ENCODE measurements at places on chromosomes 12 and 14.

GRCh38 chr14:73736842-73737241 lies 22.7 kb upstream of the PNMA1 start:
- DNase-seq = no peak

- DNase-seq = no peak
Measured at GRCh38 chr14:54259821-54260220, 137.0 kb upstream of the CDKN3 start.

- no peak for DNase-seq
Measured at GRCh38 chr14:102824832-102825231, 47.6 kb downstream of the TRAF3 start.

DNA sequence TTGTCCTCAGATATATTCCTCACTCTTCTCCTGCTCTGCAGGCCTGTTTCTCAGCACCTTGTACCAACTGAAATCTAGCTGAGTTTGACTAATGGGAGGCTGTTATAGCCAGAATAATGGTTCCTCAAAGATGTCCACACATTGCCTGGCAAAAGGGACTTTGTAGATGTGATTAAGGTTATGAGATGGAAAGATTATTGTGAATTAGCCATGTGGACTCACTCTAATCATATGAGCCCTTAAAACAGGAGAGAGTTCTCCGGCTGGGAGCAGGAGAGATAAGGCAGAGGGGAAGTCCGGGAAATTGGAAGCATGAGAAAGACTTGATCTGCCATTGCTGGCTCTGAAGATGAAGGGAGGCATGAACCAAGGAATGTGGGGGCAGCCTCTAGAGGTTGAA lies 40.0 kb upstream of the KTN1 start:
- DNase-seq = no peak

- DNase-seq = no peak
Measured at GRCh38 chr14:61434311-61434710, 112.9 kb downstream of the PRKCH start.

GRCh38 chr12:24379433-24379832 lies 430.0 kb upstream of the SOX5 start:
- no peak for DNase-seq

DNA sequence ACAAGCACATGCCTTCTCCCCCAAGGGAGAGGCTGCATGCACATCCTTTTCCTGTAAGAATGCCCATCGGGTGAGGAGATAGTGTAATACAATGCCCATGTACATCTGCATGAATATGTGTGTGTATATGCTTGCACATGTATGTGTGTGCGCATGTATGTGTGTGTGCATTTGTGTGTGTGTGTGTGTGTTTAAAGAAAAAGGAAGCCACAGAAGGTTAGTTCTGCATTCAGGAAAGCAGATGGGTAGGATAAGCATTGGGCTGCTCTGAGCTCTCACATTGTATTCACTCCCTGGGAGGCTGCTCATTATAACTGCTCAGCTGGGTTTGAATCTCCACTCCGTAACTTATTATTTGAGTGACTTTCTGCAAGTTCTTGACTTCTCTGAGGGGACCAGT lies 74.3 kb downstream of the GALNT8 start:
- DNase-seq = no peak

GRCh38 chr12:6340032-6340638 lies 1.7 kb downstream of the TNFRSF1A start:
- no peak for DNase-seq
